Activated T-helper 1 cell treated with anti-CD3 and anti-CD28 coated beads, Interleukin-2, amount 50 U/mL, for 16 hours (primary cell): ENCODE measurements at places on chromosomes 16 and 17.

GRCh38 chr16:28019218-28019617, 44.3 kb downstream of the GSG1L start:
- no peak for DNase-seq

DNA sequence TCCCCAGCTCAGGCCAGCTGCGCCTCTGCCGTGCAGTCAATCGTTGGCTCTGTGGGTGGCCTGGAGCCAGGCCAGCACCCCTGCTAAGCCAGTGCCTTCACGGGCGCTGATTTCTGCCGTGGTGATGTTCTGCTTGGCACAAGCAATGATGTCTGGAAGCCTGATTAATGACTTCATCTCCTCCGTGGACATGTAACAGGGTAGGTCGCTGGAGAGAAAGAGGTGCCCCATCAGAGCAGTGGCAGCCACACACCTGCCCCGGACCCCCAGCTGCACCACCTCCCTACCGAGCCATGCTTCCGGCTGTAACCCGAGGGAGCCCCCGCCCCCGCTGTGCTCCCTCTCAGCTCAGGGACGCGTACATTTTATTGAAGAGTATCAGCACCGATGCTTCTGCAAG, 1.9 kb downstream of the ARL16 start:
- no peak for DNase-seq

GRCh38 chr16:75092777-75093176, 23.8 kb downstream of the LDHD start:
- DNase-seq, result no peak

DNA sequence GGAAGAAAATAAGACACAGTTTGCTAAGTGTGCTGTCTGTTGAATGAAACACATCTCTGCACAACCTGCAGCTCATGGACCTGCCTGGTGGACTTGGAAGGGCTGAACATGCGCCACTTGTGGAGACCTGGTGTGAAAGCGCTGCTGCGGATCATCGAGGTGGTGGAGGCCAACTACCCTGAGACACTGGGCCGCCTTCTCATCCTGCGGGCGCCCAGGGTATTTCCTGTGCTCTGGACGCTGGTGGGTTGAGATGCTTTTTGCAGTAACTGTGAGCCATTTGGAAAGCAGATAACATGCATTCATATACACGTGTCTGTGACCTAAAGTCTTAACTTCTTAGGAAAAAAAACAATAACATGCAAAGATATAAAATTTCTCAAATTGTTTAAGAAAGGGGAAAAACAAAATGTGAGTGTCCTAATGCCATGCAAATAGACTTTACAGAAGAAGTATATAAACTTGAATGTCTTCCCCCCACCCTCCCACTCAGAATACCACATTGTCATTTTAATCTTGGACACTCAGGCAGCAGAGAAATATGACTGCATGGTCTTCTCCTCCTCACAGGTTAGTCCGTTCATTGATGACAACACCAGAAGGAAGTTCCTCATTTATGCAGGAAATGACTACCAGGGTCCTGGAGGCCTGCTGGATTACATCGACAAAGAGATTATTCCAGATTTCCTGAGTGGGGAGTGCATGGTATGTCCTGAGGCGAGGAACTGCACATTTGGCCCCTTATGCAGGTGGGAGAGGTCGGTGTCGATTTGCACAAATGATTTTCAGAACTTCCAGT, 65.6 kb downstream of the SEC14L1 start:
- no peak for DNase-seq

GRCh38 chr17:16593356-16594102, 24.5 kb upstream of the ZNF287 start:
- DNase-seq, result no peak

- DNase-seq, result no peak
Measured at GRCh38 chr16:85628645-85629044, 15.5 kb downstream of the GSE1 start.
